ENCODE measurements at places on chromosomes 12 and 14.

DNA sequence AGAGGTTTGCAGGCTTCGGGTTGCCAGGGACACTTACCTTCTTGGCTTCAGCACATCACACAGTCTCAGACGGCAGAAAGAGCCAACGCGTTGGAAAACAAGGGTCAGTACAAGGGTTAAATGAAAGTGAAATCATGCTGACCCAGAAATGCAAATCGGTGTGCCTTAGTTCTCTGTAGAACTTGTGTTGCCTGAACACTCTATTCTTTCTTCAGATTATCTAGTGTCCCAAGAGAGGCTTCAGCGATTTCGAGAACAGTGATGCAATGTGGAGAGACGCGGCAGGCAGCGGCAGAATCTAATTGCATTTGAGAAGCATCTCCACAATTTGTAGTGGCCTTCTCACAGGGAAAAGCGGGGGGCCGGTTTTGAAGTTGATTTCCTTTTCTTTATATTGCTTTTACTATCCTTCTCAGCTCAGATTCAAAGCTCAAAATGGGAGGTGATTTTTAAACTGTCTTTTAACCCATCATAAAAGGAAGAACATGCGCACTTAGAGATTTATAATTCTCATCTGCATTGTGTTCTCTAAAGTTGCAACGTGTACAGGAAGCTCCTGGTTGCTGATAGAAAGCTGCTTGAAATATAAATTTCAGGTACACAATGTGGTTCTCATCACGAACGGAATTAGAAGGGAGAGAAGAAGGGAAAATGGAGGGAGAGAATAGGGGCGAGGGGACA, 67.8 kb upstream of the EGLN3 start:
- H3K36me3 ChIP-seq = peaks cover 2% of the 10 kb centered on the region
- H3K27me3 ChIP-seq = no peaks in the 10 kb centered on the region
- peaks cover 5% of the 10 kb centered on the region for H3K4me1 ChIP-seq
- H3K27ac ChIP-seq = no peak overlapping the region

DNA sequence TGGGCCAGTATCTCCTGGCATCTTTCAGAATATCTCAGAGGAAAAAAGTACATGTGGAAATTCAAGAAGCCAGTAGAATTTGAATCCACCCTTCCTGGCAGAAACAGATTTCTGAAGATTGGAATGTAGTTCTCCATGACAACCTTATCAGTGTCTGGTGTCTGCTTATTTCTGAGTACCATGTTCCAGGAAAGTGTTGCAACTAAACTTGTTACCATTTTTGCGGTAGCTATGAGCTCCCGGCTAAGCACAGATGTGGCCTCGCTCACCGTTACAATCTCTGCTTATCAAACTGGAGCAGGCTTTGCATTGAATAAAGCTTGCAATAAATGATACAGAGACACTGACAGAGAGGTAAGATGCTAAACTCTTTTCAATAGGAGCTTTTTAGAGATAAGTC, 13.0 kb upstream of the ITPR2 start:
- no peak for DNase-seq
- H3K4me3 ChIP-seq = no peak overlapping the region
- no peaks in the 10 kb centered on the region for H3K36me3 ChIP-seq

DNA sequence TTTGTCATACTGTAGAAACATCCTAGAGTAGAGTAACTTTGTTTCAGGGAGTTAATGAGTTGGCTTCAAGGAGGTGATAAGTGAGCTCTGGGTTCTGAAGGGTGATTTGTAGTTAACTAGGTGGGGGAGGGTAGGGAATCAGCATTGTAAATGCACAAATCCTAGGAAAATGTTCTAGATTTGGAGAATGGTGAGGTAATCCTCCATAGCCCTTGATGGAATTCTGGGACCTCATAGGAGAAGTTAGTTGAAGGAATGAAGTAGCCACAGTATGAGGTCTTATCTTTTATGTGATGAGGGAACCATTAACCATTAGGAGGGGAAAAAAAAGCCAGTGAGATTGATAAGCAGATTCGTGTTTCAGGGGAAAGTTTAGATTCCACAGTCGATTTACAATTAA, 8.0 kb downstream of the CNOT2 start:
- no peak for DNase-seq
- peaks cover 28% of the 10 kb centered on the region for H3K36me3 ChIP-seq
- no peak overlapping the region for H3K27ac ChIP-seq
- peaks cover 68% of the 10 kb centered on the region for H3K4me1 ChIP-seq

- no peak for DNase-seq
- peaks cover 7% of the 10 kb centered on the region for H3K36me3 ChIP-seq
Measured at GRCh38 chr14:105317546-105317945, 3.0 kb downstream of the PACS2 start.

DNA sequence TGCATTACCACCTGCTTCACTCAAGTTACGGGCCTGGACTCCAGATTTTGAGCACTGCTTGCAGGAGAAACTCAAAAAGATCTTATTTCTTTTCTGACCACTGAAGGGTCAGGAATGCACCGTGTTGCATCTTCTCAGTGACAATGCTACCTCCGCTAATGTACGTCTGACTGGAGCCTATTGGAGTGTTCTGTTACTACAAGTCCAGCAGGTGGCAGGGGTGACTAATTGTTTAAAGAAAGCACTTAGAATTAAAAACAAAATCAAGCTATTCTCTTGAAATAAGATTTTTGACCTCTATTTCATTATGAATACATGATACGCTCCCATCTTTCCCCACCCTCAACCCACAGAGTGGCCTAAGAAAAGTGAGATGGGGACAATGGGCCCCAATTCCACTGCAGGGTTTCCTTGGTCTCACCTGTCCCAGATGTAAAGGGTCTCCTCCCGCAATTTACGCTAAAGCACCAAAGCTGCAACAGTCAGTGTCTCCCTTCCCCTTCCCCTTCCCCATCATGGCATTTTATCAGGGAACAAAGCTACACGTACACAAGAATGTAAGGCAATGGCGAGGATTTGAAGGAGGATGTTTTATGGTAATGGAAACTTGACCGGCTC, 2.2 kb downstream of the TBPL2 start:
- peaks cover 5% of the 10 kb centered on the region for H3K4me1 ChIP-seq
- no peak for DNase-seq
- peaks cover 2% of the 10 kb centered on the region for H3K36me3 ChIP-seq
- no peaks in the 10 kb centered on the region for H3K27me3 ChIP-seq

- no peaks in the 10 kb centered on the region for H3K36me3 ChIP-seq
- H3K4me3 ChIP-seq = peak within 1 kb of the TSS; percentile 63
- no peak for DNase-seq
- peaks cover 65% of the 10 kb centered on the region for H3K27me3 ChIP-seq
- no peak within 1 kb of the TSS for H3K27ac ChIP-seq
Measured at GRCh38 chr12:1628666-1629337, at the start of gene WNT5B. Gene WNT5B (plus strand): TSS chr12:1629231. CDS start chr12:1631355, 2,124 bp downstream.

DNA sequence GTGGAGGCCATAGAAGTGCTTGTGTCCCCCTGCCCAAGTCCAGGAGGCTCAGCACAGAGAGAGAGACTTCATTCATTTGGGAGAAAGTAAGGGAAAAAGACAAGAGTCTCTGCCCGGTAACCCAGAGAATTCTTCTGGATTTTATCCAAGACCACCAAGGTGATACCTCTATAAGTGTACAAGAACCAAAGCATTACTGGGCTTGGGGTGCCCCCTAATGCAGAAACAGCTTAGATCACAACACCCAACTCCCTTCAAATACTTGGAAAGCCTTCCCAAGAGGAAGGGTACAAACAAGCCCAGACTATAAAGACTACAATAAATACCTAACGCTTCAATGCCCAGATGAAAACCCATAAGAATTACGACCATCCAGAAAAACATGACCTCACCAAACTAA, 119.7 kb upstream of the PDE3A start:
- H3K4me1 ChIP-seq = no peaks in the 10 kb centered on the region
- no peaks in the 10 kb centered on the region for H3K27me3 ChIP-seq
- peaks cover 2% of the 10 kb centered on the region for H3K36me3 ChIP-seq

GRCh38 chr12:113804961-113805600, 161.0 kb downstream of the RBM19 start:
- no peak overlapping the region for H3K27ac ChIP-seq
- H3K27me3 ChIP-seq = no peaks in the 10 kb centered on the region
- H3K36me3 ChIP-seq = no peaks in the 10 kb centered on the region
- no peaks in the 10 kb centered on the region for H3K4me1 ChIP-seq
- no peak overlapping the region for H3K4me3 ChIP-seq

GRCh38 chr14:77046721-77047120, 18.2 kb upstream of the IRF2BPL start:
- peaks cover 18% of the 10 kb centered on the region for H3K4me1 ChIP-seq
- H3K27me3 ChIP-seq = no peaks in the 10 kb centered on the region
- H3K36me3 ChIP-seq = peaks cover 3% of the 10 kb centered on the region
- H3K27ac ChIP-seq = no peak overlapping the region
- DNase-seq = no peak

DNA sequence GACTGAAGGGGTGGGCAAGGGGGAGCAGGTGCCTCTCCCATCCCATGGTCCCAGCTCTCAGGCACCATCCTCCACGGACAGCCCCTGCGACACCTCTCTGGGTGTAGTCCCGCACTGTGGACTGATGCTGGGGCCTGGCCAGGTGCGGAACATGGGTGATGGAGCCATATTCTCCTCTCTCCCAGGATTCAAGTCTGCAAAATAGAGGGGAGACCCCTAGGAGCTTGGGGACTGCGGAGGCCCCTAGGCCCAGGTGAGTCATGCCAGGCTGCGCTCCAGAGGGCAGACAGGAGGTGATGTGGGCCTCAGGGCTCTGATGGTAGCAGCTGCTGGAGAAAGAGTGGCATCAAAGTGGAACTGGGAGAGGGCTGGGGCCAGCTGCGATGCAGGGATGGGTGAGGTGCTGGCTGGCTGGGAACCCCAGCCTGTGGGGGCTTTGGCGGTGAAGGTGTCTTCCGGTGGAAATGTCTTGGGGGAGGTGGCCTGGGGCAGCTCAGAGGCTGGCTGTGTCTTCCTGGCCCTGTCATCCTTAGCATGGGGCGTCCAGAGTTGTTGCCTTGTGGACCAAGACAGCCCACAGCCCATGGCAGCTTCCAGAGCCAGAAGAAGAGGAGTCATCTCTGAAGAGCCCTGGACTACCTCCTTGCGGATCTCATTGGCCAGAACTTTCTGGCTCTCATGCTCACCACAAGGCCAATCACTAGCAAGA, 149.1 kb downstream of the KIF26A start:
- no peak overlapping the region for H3K27ac ChIP-seq
- H3K27me3 ChIP-seq = peaks cover 7% of the 10 kb centered on the region
- no peak for DNase-seq

DNA sequence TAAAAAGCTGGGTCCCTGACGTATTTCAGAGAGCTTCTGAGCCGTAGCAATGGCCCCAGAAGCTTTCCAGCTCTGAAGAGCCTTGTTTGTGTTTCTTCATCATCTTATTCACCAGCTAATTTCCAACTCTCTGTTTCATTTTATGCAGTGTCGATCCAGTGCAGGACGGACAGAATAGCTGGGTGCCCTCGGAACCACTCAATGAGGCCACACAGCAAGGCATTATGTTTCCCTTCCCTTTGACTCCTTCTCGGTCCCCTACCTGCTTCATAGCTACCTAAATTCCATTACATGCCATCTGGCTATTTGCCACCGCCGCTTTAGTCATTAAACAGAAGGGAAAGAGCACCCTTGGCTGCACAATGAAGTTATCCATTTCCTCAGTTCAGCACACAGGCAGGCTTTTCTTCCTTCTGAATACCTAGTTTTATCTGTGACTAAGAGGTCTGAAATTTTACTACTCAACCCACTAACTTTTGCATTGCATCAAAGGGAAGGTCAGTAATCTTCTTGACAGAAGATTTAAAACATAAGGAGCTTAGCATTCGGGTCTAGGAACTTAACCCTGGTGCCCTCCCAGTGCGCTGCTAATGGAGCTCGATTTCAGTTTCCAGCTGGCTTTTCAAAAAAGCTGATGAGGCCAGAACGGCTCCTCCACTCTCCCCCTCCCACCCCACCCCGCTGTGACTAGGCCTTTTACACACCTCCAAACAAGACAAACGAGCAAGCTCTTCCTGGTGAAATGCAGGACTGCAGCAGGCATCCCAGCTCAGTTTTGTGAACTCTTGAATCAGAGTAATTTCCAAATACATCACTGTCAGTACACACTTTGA, 176.8 kb downstream of the GXYLT1 start:
- H3K27me3 ChIP-seq = peaks cover 18% of the 10 kb centered on the region
- H3K4me3 ChIP-seq = no peak overlapping the region
- no peaks in the 10 kb centered on the region for H3K36me3 ChIP-seq

- H3K36me3 ChIP-seq = peaks cover 1% of the 10 kb centered on the region
- no peak for DNase-seq
- H3K27ac ChIP-seq = peak overlapping the region; percentile 58
- H3K4me3 ChIP-seq = peak overlapping the region; percentile 76
- peaks cover 21% of the 10 kb centered on the region for H3K4me1 ChIP-seq
Measured at GRCh38 chr12:51819736-51820525, 28.6 kb downstream of the FIGNL2 start.

GRCh38 chr14:92414690-92415445, 91.9 kb downstream of the SLC24A4 start:
- no peaks in the 10 kb centered on the region for H3K36me3 ChIP-seq
- H3K27ac ChIP-seq = no peak overlapping the region
- DNase-seq = no peak

- H3K36me3 ChIP-seq = peaks cover 2% of the 10 kb centered on the region
- no peaks in the 10 kb centered on the region for H3K4me1 ChIP-seq
- no peaks in the 10 kb centered on the region for H3K27me3 ChIP-seq
- H3K4me3 ChIP-seq = no peak overlapping the region
- no peak overlapping the region for H3K27ac ChIP-seq
- DNase-seq = no peak
Measured at GRCh38 chr12:59929110-59929509, 333.3 kb downstream of the SLC16A7 start.

DNA sequence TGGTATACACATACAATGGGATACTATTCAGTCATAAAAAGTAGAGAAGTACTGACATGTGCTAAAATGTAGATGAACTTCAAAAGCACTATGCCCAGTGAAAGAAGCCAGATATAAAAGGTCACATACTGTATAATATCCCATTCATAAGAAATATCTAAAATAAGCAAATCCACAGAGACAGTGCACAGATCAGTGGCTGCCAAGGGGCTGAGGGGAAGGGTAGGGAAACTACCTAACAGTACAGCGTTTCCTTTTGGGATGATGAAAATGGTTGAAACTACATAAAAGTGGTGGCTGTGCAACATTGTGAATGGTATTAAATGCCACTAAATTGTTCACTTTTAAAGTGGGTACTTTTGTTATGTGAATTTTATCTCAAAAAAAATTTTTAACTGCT, 11.9 kb downstream of the EAPP start:
- H3K27me3 ChIP-seq = no peaks in the 10 kb centered on the region
- no peak for DNase-seq
- H3K27ac ChIP-seq = no peak overlapping the region
- H3K4me3 ChIP-seq = no peak overlapping the region
- H3K4me1 ChIP-seq = no peaks in the 10 kb centered on the region

DNA sequence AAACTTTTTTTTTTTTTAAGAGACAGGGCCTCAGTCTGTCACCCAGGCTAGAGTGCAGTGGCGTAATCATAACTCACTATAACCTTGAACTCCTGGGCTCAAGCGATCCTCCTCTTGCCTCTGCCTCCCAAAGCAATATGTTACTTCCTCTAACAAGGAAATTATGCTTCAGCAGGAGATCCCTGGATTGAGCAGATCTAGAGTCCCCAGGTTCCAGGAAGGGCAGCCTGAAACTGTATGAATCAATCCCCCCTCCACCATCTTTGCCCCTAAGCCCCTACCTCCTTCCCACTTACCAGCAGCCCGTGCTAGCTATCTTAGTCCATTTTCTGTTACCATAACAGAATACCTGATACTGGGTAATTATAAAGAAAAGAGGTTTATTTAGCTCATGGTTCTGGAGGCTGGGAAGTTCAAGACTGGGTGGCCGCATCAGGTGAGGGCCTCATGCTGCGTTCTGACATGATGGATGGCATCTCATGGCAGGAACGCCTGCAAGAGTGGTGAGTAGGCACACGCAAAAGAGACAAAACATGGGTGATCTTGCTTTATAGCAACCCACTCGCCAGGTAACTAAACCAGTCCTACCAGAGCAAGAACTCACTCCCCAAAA, 5.0 kb downstream of the TAMALIN start:
- H3K27me3 ChIP-seq = no peaks in the 10 kb centered on the region
- peaks cover 24% of the 10 kb centered on the region for H3K36me3 ChIP-seq
- peaks cover 16% of the 10 kb centered on the region for H3K4me1 ChIP-seq

Measured in central memory CD8-positive, alpha-beta T cell (primary cell).